Heart left ventricle (tissue), 16 donors: ENCODE measurements at places on chromosomes 11 and 22. TPM values are rescaled to one million over a fixed set of nuclear protein-coding genes. Genes with fewer than 3 reads are reported as not detected.

ELFN2 gene
- total RNA-seq: 0.09 TPM

SCGB1D2 gene
- total RNA-seq: 2.0 TPM

CDC42EP1 gene
- total RNA-seq: 15.9 TPM

CHADL gene
- 20.6 TPM for total RNA-seq

OR5B21 gene
- not detected for total RNA-seq

KDM4D gene
- 0.65 TPM for total RNA-seq

BTG4 gene
- total RNA-seq: not detected

OR4A16 gene
- total RNA-seq: not detected

ZNF215 gene
- total RNA-seq: 0.19 TPM

FAM180B gene
- total RNA-seq: 0.27 TPM

APOBEC3F gene
- total RNA-seq: 18.2 TPM

SMARCB1 gene
- 32.8 TPM for total RNA-seq

MS4A7 gene
- total RNA-seq: 6.4 TPM

C22orf42 gene
- total RNA-seq: not detected

PRCP gene
- total RNA-seq: 34.5 TPM

TMEM126A gene
- total RNA-seq: 62.9 TPM

GAB4 gene
- not detected for total RNA-seq

SMPD1 gene
- total RNA-seq: 92.3 TPM

PLAAT4 gene
- total RNA-seq: 8.0 TPM

NCF4 gene
- 3.5 TPM for total RNA-seq

C11orf91 gene
- total RNA-seq: 0.61 TPM

MPZL3 gene
- total RNA-seq: 6.2 TPM

OR10A6 gene
- total RNA-seq: not detected

DLG2 gene
- total RNA-seq: 9.9 TPM

MMP1 gene
- 2.5 TPM for total RNA-seq

MMP13 gene
- not detected for total RNA-seq

OTOG gene
- not detected for total RNA-seq

TRPC6 gene
- 0.31 TPM for total RNA-seq
